ENCODE measurements at places on chromosomes 5 and 9.

GRCh38 chr5:72572236-72572765 is 65.1 kb upstream of the ZNF366 start:
- no peak for DNase-seq

- no peak for DNase-seq
Measured at GRCh38 chr9:132260846-132261245, 93.9 kb downstream of the SETX start.

DNA sequence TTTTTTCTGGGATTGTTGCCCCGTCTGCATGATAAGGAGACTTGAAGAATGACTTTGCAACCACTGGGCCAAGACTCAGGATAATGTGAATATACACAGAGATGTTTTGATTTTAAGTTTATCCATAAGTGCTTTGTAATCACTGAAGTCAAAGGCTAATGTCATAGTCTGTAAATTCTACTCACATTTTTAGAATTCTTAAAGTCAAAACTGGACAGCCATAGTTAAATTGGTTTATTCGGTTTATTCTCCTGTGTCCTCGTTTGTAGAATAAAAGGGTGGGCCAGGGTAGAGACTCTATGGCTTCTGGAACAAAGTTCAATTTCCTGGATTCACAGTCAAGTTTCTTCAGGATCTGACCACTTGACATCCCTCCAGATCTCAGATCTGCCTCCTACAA is 327.7 kb upstream of the TNC start:
- DNase-seq, result no peak

DNA sequence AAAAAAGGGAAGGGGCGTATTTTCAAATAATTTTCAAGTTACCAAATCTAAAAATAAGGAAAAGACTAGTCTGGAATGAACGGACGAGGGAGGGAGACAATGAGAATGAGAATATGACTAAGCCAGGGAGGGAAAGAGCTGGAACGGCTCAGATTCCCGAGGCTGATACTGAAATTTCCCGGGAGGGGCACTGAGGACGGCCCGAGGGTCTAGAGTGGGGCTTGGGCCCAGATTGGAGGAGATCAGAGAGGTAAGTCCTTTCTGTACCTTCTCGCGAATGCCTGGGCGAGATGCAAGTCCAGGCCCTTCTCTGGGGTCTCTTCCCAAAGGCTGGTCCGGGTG is 3.4 kb upstream of the CCIN start:
- no peak for DNase-seq

DNA sequence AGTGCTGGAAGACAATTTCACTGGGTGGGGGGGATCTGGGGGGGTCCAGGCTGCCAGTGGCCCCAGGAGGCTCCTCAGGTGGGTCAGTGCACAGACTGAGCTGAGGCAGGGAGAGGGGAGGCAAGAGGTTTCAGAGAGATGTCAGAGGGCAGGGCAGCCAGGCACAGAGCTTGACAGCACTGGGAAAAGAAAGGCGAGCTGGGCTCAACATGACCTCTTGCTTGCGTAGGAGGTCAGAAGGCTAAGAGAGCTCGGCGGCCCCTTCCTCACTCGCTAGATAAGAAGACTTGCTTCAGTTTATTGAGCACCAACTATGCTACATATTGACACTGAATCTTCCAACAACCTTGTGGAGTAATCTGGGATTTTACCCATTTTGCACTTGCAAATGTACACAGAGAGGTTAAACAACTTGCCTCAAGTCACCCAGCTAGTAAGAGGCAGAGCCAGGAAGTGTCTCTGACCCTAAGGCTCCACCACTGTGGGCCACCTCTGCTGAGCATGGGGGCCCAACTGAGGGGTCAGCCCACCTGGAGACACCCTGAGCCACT is 3.5 kb downstream of the PDLIM7 start:
- no peak for DNase-seq

DNA sequence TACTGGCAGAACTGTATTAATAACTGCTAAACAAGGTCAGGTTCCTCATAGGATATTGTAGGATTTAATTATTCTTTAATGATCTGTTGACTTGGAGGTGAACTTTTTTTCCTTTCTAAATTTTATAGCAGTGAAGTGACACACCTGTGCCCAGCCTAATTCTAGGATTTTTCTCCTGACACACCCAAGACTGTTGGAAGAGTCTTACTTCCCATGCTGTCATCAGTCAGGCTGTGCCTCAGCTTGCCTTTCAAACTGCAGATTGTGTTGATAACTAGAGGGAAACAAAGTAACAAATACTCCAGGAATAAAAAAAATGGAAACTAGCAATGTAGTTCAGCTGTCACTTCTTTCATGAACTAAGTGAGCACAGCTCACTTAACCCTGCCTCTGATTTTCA is 22.0 kb downstream of the OTULIN start:
- no peak for DNase-seq

- no peak for DNase-seq
Measured at GRCh38 chr9:18786196-18786595, 246.8 kb downstream of the SAXO1 start.

GRCh38 chr5:14261856-14262611 is 118.9 kb downstream of the TRIO start:
- no peak for DNase-seq

GRCh38 chr9:15909297-15909696 is 356.5 kb downstream of the CCDC171 start:
- DNase-seq, result no peak

GRCh38 chr9:5832071-5832537 is 813 bp downstream of the ERMP1 start:
- DNase-seq, result no peak
